ENCODE measurements at places on chromosomes 2 and 18. TPM values are rescaled to one million over a fixed set of nuclear protein-coding genes. Genes with fewer than 3 reads are reported as not detected.

GRCh38 chr18:55318951-55319441, 269.0 kb downstream of the TCF4 start:
- H3K27ac ChIP-seq, result peak overlapping the region; percentile 85
- H3K36me3 ChIP-seq, result no peaks in the 10 kb centered on the region
- H3K4me1 ChIP-seq, result peaks cover 50% of the 10 kb centered on the region
- H3K27me3 ChIP-seq, result no peaks in the 10 kb centered on the region
- peak; percentile 37 for DNase-seq

GRCh38 chr2:19349911-19350677, 8.3 kb downstream of the OSR1 start:
- no peaks in the 10 kb centered on the region for H3K27me3 ChIP-seq
- DNase-seq, result peak; percentile 96
- no peak overlapping the region for H3K27ac ChIP-seq
- H3K4me3 ChIP-seq, result peak overlapping the region; percentile 57
- H3K4me1 ChIP-seq, result peaks cover 10% of the 10 kb centered on the region
- peaks cover 12% of the 10 kb centered on the region for H3K36me3 ChIP-seq

Gene PMAIP1
- 4.0 TPM for total RNA-seq

Gene LINC00305
- not detected for total RNA-seq

Gene REG1B
- total RNA-seq, result not detected

DNA sequence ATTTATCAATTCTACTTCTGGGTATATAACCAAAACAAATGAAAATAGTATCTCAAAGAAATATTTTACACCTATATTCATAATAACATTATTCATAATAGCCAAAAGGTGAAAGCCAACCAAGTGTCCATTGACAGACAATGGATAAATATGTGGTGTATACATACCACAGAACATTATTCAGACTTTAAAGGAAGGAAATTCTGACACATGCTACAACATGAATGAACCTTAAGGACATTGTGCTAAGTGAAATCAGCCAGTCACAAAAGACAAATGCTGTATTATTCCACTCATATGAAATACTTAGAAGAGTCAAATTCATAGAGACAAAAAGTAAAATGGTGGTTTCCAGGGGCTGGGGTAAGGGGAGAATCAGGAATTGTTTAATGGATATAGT, 370.5 kb upstream of the CHAC2 start:
- no peaks in the 10 kb centered on the region for H3K4me1 ChIP-seq
- H3K36me3 ChIP-seq, result no peaks in the 10 kb centered on the region
- H3K27me3 ChIP-seq, result no peaks in the 10 kb centered on the region
- no peak overlapping the region for H3K4me3 ChIP-seq
- DNase-seq, result no peak
- no peak overlapping the region for H3K27ac ChIP-seq

- no peak for DNase-seq
- no peaks in the 10 kb centered on the region for H3K27me3 ChIP-seq
- no peak overlapping the region for H3K27ac ChIP-seq
These were observed 15.4 kb downstream of the ENOSF1 start for GRCh38 chr18:697012-697411.

Gene KCNF1
- total RNA-seq, result not detected

GRCh38 chr2:136034629-136035028, 49.2 kb upstream of the DARS1 start:
- DNase-seq, result no peak
- H3K27ac ChIP-seq, result no peak overlapping the region
- H3K4me1 ChIP-seq, result no peaks in the 10 kb centered on the region
- no peak overlapping the region for H3K4me3 ChIP-seq
- no peaks in the 10 kb centered on the region for H3K36me3 ChIP-seq

Gene TTC21B
- total RNA-seq, result 25.7 TPM

Gene PSME4
- total RNA-seq, result 58.0 TPM

- H3K27me3 ChIP-seq, result no peaks in the 10 kb centered on the region
- H3K36me3 ChIP-seq, result no peaks in the 10 kb centered on the region
- peak overlapping the region; percentile 22 for H3K4me3 ChIP-seq
- DNase-seq, result peak; percentile 54
- peak overlapping the region; percentile 30 for H3K27ac ChIP-seq
- peaks cover 39% of the 10 kb centered on the region for H3K4me1 ChIP-seq
These were observed 103.6 kb downstream of the DOCK10 start for GRCh38 chr2:224938651-224939182.

DNA sequence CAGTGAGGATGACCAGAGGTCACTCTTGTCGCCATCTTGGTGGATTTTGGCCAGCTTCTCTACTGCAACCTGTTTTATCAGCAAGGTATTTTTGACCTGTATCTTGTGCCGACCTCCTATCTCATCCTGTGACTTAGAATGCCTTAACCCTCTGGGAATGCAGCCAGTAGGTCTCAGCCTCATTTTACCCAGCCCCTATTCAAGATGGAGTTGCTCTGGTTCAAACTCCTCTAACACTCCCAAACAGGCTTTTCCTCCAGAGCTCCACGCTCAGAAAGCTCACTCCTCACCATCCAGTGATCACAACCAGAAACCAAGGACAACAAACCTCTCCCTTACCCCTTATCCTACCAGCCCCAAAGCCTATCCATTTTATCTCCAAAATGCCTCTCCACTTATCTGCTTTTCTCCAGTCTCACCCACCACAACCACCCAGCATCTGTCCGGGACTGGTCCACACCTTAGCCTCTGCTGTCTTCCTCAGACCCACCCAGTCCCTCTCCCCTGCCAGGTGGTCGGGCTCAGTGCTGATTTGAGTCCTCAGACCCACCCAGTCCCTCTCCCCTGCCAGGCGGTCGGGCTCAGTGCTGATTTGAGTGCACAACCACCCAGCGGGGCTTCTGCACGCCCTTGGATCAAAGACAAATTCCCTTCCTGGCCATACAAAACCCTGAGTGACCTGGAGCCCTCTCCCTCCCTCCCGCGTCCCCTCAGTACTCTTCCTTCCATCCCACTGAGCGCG, 11.7 kb upstream of the SMAD7 start:
- no peaks in the 10 kb centered on the region for H3K36me3 ChIP-seq
- H3K4me3 ChIP-seq, result no peak overlapping the region
- DNase-seq, result no peak

- no peak for DNase-seq
- H3K4me3 ChIP-seq, result no peak overlapping the region
- no peaks in the 10 kb centered on the region for H3K36me3 ChIP-seq
- no peaks in the 10 kb centered on the region for H3K4me1 ChIP-seq
These were observed 30.0 kb downstream of the EN1 start for GRCh38 chr2:118817469-118817868.

Gene TTLL4
- total RNA-seq, result 13.0 TPM

Gene CAPN14
- under 0.01 TPM for total RNA-seq

- H3K27ac ChIP-seq, result no peak overlapping the region
- peak; percentile 56 for DNase-seq
- H3K4me3 ChIP-seq, result no peak overlapping the region
- no peaks in the 10 kb centered on the region for H3K36me3 ChIP-seq
- H3K27me3 ChIP-seq, result no peaks in the 10 kb centered on the region
These were observed 436.3 kb downstream of the CBLN2 start for GRCh38 chr18:72107647-72108383.

Gene KCNIP3
- 0.29 TPM for total RNA-seq

DNA sequence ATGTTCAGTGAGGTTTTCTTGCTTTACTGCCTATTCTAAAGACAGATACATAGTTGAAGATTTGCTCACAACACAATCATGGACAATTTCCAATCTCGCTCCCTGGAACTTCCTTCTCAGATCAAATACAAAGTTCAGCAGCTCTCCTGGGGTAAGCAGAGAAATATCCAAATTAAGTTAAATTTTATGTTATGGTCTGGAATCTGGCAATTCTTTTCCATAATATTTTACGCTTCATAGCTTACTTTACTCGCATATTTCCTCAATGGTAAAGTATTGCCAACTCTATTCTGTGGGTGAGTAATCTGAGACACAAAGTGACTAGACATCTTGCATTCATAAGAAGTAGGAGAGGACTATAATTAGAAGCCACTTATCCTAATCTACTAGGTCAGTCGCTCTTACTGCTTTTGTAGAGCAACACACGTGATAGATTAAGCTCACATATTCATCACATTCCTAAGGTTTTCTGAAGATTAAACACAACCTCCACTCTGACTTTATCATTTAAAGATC, 529.4 kb downstream of the CCDC85A start:
- peaks cover 2% of the 10 kb centered on the region for H3K4me1 ChIP-seq
- no peaks in the 10 kb centered on the region for H3K27me3 ChIP-seq
- peak overlapping the region; percentile 51 for H3K27ac ChIP-seq
- peak; percentile 73 for DNase-seq
- H3K36me3 ChIP-seq, result no peaks in the 10 kb centered on the region
- H3K4me3 ChIP-seq, result no peak overlapping the region

Gene PSD4
- total RNA-seq, result 1.8 TPM
